ENCODE measurements at places on chromosomes 6 and 20. TPM values are rescaled to one million over a fixed set of nuclear protein-coding genes. Genes with fewer than 3 reads are reported as not detected.
A peak's percentile ranks its signal among the peaks of the same experiment; 100 is the strongest.

The SLC16A10 gene
- 20.0 TPM for total RNA-seq

The RBM12 gene
- total RNA-seq, result 52.3 TPM

The TPMT gene
- 12.8 TPM for total RNA-seq

The ZNF165 gene
- 0.99 TPM for total RNA-seq

The C6orf132 gene
- total RNA-seq, result 0.71 TPM

The TRAPPC3L gene
- total RNA-seq, result 0.14 TPM

GRCh38 chr6:151101161-151101815, 138.5 kb upstream of the AKAP12 start:
- H3K4me1 ChIP-seq, result no peaks in the 10 kb centered on the region
- no peak overlapping the region for H3K27ac ChIP-seq
- no peak for DNase-seq

DNA sequence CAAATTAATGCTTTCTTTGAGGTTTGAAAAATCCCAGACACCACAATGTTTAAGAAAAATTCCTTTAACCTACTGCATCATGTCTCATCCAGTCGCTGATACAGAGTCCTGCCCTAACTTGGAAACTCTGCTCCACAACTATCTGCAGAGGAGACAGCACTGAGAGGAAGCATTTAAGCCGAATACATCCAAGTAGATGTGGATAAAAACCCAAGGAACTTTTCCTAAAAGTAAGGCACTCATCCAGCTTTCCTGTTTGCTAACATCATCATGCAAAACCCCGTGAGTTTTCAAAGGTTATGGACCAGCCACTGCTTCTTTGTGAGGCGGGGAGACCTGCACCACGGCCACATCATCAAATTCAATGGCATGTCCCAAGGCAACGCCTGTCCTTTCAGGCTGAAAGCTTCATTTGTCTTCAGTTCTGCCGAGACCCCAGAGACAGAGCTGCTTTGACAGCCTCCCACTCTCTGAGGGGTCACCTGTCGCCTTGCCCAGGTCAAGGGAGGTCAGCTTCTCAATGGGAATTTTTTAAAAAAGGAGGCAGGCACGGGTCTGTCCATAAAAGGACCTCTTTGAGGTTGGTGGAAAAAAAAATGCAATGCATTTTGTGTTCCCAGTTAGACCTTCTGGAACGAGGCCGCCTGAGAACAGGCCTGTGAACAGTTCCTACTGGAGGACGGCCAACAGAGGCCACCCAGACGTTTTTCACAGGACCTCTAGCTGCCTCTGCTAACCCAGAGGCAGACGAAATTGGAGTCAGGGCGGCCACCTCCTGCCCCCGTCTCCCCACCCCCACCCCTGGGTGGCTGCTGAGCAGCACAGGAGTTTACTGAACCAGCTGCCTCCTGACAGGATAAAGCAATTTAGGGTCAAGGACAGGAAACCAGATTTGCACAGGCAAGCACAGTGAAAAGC, 142.5 kb upstream of the HDDC2 start:
- no peak overlapping the region for H3K27ac ChIP-seq
- H3K4me3 ChIP-seq, result no peak overlapping the region

DNA sequence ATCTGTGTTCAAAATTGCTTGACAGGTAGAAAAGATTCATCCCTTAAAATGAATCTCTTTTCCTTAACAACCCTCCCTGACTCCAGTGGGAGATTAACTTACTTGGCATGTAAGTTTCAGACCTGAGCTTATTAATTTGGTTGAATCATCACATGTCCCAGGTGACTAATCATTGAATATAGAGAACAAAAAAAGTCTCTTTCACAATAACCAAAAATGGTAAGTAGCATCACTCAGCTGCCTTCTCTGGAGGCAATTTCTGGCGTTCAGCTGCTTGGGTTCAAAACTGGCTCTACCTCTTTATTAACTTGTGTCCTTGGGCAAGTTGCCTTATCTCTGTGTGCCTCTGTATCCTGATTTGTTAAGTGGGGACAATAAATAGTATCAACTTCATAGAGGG, 2.9 kb downstream of the C6orf141 start:
- no peak overlapping the region for H3K27ac ChIP-seq
- DNase-seq, result no peak
- H3K27me3 ChIP-seq, result peaks cover 29% of the 10 kb centered on the region

DNA sequence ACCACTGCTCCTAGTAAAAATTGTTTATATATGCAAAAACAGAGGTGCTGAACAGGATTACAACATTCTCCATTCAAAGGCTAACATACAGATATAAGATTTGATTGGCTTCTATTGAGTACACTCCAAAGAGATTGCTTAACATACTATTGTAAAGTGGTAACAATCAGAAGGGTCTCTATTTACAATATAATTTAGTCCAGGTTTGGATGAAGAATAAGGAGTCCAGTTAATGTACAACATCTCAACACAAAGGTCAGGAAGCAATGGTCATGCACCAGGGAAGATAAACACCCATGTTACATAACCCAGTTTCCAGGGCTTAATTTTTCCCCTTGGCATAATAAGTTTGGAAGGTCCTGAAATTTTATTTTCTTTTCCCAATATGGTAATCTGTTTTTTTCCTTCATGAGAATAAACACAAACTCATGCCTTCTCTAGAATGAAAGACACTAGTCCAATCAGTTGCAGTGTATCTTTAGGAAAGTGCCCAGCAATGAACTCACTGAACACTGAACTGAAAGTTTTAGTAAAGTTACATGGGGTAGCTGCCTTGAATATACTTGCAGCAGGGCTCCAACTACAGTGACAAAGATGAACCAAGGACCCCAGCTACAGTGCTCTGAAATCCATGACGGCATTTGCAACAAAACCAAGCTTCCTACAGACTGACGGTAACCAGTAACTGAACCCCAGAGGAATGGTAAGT, 255.3 kb upstream of the GJE1 start:
- no peaks in the 10 kb centered on the region for H3K27me3 ChIP-seq
- H3K4me3 ChIP-seq, result no peak overlapping the region
- no peak for DNase-seq
- H3K27ac ChIP-seq, result no peak overlapping the region
- no peaks in the 10 kb centered on the region for H3K4me1 ChIP-seq

- H3K4me1 ChIP-seq, result no peaks in the 10 kb centered on the region
- no peaks in the 10 kb centered on the region for H3K27me3 ChIP-seq
- H3K4me3 ChIP-seq, result no peak overlapping the region
- no peak for DNase-seq
- peaks cover 34% of the 10 kb centered on the region for H3K36me3 ChIP-seq
Observed at GRCh38 chr20:33609504-33609903, 52.6 kb upstream of the C20orf144 start.

DNA sequence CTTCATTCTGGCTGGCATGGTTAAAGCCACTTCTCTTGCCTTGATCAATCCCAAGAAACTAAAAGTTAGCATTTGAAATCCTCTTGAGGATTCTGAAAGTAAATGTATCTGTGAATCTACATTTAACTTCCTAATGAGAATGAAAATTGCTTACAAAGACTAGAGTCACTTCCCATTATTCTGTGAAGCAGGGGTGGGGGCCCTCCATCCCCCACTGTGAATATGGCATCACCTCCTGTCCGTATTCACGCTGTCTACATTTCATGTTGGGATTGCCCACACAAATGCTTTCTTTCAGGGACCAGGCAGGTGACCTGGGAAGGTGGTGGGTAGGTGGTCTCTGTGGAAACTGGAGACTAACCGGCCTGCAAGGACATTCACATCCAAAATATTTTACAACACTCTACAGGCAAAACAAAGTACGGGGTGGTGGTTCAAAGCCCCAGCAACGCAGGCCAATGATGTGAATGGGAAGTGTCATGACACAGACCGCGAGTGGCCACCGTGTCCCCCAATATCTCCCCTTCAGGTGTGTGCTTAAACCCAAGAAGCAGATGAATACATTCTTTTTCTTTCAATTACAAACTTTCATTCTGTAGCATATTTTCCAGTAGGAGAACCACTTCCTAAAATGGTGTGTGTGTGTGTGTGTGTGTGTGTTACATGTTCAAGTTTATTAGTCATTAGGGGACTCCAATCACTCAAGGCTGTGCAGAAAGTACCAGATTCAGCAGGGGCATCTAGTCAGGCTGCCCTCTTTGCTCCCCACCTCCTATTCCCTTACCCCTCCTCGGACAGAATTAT, 132.2 kb downstream of the PRND start:
- H3K27me3 ChIP-seq, result no peaks in the 10 kb centered on the region
- no peak overlapping the region for H3K4me3 ChIP-seq

DNA sequence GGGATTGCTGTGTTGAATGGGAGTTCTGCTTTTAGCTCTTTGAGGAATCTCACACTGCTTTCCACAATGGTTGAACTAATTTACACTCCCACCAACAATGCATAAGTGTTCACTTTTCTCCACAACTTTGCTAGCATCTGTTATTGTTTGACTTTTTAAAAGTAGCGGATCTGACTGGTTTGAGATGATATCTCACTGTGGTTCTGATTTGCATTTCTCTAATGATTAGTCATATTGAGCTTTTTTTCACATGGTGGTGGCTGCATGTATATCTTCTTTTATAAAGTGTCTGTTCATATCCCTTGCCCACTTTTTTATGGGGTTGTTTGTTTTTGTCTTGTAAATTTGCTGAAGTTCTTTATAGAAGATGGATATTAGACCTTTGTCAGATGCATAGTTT, 588.3 kb upstream of the ADGRB3 start:
- H3K36me3 ChIP-seq, result no peaks in the 10 kb centered on the region
- H3K4me3 ChIP-seq, result no peak overlapping the region
- no peak overlapping the region for H3K27ac ChIP-seq
- H3K4me1 ChIP-seq, result no peaks in the 10 kb centered on the region
- no peak for DNase-seq

DNA sequence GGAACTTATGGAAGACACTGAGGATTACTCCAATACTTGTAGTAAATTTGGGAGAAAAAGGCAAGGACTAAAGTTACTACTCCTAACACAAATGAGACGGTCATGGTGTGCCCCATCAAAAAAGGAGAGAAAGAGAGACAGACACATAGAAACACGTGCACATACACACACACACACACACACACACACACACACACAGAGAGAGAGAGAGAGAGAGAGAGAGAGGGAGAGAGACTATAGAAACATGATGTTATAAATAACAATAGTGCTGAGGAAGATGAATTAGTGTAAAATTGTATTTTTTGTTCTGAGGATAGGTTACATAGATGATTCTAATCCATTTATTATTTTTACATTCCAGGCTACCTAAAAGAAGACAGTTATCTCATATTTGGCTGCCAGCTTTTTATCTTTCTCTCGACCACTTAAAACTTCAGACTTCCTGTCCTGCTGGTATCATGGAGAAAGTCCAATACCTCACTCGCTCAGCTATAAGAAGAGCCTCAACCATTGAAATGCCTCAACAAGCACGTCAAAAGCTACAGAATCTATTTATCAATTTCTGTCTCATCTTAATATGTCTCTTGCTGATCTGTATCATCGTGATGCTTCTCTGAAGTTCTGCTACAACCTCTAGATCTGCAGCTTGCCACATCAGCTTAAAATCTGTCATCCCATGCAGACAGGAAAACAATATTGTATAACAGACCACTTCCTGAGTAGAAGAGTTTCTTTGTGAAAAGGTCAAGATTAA, 10.5 kb downstream of the PLN start:
- peak overlapping the region; percentile 86 for H3K27ac ChIP-seq
- no peaks in the 10 kb centered on the region for H3K27me3 ChIP-seq
- H3K4me3 ChIP-seq, result no peak overlapping the region
- peaks cover 10% of the 10 kb centered on the region for H3K4me1 ChIP-seq
- peak; percentile 42 for DNase-seq

DNA sequence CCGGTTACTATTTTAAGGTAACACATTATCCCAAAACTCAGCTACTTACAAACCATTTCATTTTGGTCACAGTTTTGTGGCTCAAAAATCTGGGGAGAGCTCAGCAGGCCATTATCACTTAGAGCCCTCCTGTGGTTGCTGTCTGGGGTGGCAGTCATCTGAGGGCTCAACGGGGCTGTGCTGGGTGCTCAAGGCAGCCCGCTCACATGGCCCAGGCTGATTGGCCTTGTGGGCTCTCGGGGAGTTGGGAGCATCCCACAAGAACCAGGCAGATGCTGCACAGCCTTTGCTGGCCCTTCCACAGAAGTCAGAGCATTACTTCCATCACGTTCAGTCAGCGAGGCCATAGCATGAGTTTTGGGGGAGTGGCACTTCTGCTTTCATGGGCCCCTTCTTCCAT, 6.3 kb upstream of the VSX1 start:
- peaks cover 10% of the 10 kb centered on the region for H3K27me3 ChIP-seq
- H3K27ac ChIP-seq, result no peak overlapping the region
- H3K36me3 ChIP-seq, result no peaks in the 10 kb centered on the region
- no peak for DNase-seq
- H3K4me3 ChIP-seq, result no peak overlapping the region
- H3K4me1 ChIP-seq, result peaks cover 56% of the 10 kb centered on the region

GRCh38 chr6:89843070-89843469, 13.4 kb downstream of the CASP8AP2 start:
- peaks cover 9% of the 10 kb centered on the region for H3K36me3 ChIP-seq
- no peak for DNase-seq
- H3K4me1 ChIP-seq, result no peaks in the 10 kb centered on the region
- no peak overlapping the region for H3K27ac ChIP-seq
- H3K27me3 ChIP-seq, result no peaks in the 10 kb centered on the region

GRCh38 chr6:42393339-42393738, 58.4 kb downstream of the TRERF1 start:
- H3K27me3 ChIP-seq, result no peaks in the 10 kb centered on the region
- H3K27ac ChIP-seq, result no peak overlapping the region
- DNase-seq, result no peak
- no peaks in the 10 kb centered on the region for H3K36me3 ChIP-seq

DNA sequence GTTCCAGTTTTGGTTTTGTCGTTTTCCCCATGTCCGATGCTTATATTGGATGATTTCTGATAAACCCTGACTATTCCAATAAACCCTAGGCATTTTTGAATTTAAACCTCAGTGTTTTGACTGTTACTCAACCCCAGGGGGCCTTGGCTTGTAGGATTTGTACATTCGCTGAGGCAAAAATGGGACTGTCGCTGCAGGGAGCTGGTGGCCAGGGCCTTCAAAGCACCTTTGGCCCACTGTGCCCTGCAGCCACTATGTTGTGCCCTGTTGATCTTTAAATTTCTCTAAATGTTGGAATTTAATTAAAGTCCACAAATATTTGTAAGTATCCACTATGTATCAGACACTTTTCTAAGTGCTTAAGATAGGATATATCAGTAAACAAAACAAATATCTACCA, 9.5 kb upstream of the NOL7 start:
- no peaks in the 10 kb centered on the region for H3K36me3 ChIP-seq
- no peak overlapping the region for H3K4me3 ChIP-seq
- no peaks in the 10 kb centered on the region for H3K27me3 ChIP-seq

- no peaks in the 10 kb centered on the region for H3K36me3 ChIP-seq
- H3K27me3 ChIP-seq, result no peaks in the 10 kb centered on the region
- peaks cover 14% of the 10 kb centered on the region for H3K4me1 ChIP-seq
- DNase-seq, result no peak
- H3K27ac ChIP-seq, result no peak overlapping the region
Observed at GRCh38 chr6:156698239-156699016, 78.8 kb upstream of the ARID1B start.

DNA sequence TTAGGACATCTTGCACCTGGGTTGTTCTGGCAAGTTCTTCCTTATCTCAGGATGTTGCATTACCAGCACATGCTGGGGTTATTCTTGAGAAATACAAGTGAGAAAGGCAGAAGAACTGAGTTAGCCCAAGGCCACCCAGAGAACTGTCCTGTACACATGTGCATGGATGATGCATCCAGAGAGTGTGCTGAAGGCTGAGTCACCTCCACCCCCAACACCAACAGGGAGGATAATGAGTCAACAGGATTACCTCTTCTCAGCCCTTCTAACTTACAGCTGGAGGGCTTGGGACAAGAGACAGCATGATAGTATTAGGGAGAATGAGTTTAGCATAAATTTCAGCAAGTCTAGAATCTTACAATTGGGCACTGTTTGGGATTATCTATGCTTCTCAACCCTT, 8.5 kb downstream of the SCGN start:
- H3K27me3 ChIP-seq, result no peaks in the 10 kb centered on the region
- no peak overlapping the region for H3K27ac ChIP-seq
- no peak overlapping the region for H3K4me3 ChIP-seq
- DNase-seq, result no peak

All from thymus (tissue), 14 donors.